Peyer's patch (tissue), 4 donors: ENCODE measurements at places on chromosomes 4 and X. TPM values are rescaled to one million over a fixed set of nuclear protein-coding genes. Genes with fewer than 3 reads are reported as not detected.

GRCh38 chr4:47095884-47096283 lies 64.5 kb downstream of the GABRB1 start:
- DNase-seq, result no peak
- H3K4me1 ChIP-seq, result no peaks in the 10 kb centered on the region

DNA sequence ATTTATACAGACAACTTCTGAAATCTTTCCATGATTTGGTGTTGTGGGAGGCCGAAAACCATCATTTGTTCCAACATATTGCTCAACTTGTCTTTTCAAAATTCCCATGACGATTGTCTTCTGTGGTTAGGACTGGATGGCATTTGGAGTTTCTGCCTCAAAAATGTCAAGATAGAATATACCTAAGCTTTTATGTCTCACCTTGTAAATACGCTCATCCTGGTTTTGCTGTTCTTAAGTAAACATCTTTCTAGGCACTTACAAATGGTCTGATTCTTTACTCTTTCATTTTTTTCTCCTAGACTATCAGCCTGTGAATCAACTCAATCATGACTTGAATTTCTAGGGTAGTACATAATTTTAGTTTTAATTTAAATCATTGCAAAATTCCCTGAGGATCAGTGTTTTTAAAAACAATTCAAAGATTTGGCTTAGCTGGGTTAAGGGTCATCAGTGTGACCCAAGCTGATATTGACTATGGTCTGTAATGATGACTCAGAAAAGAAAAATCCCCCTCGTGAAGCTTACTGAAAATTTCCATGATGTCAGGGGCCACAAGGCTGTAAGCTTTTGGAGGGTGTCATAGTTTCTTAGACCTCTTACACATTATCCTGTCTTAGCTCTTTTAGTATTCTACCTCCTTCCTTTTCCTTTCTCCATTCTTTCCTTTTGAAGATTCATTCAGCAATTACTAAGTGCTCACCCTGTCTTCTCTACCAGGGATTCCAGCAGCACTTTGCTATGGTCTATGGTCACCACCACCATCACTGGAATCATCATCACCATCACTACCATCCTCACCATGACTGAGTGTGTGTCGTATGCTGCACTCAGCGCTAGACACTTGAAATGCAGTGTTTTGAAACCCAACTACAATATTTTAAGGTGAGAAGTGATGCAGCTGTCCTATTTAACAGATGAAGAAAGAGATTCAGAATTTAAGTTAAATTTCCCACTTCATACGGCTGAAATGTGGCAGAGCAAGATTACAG lies 124.4 kb downstream of the CPE start:
- H3K27me3 ChIP-seq, result no peaks in the 10 kb centered on the region
- no peak overlapping the region for H3K4me3 ChIP-seq
- no peaks in the 10 kb centered on the region for H3K36me3 ChIP-seq
- H3K4me1 ChIP-seq, result no peaks in the 10 kb centered on the region
- no peak overlapping the region for H3K27ac ChIP-seq

- no peaks in the 10 kb centered on the region for H3K36me3 ChIP-seq
- DNase-seq, result no peak
- H3K27ac ChIP-seq, result no peak overlapping the region
- H3K4me1 ChIP-seq, result no peaks in the 10 kb centered on the region
- no peaks in the 10 kb centered on the region for H3K27me3 ChIP-seq
Observed at GRCh38 chr4:22850055-22850454, 157.3 kb downstream of the GBA3 start.

- peak; percentile 38 for DNase-seq
- H3K27ac ChIP-seq, result peak overlapping the region; percentile 22
- no peak overlapping the region for H3K4me3 ChIP-seq
- H3K27me3 ChIP-seq, result no peaks in the 10 kb centered on the region
- H3K36me3 ChIP-seq, result no peaks in the 10 kb centered on the region
- no peaks in the 10 kb centered on the region for H3K4me1 ChIP-seq
Observed at GRCh38 chrX:19863212-19863856, 24.1 kb downstream of the SH3KBP1 start.

GRCh38 chr4:146450524-146450923 lies 71.2 kb downstream of the SLC10A7 start:
- DNase-seq, result no peak
- H3K27me3 ChIP-seq, result no peaks in the 10 kb centered on the region
- no peak overlapping the region for H3K4me3 ChIP-seq
- no peaks in the 10 kb centered on the region for H3K4me1 ChIP-seq
- no peak overlapping the region for H3K27ac ChIP-seq

GRCh38 chrX:72243472-72243871 lies 4.6 kb upstream of the ERCC6L start:
- DNase-seq, result no peak
- H3K27ac ChIP-seq, result no peak overlapping the region
- no peaks in the 10 kb centered on the region for H3K36me3 ChIP-seq
- no peak overlapping the region for H3K4me3 ChIP-seq
- no peaks in the 10 kb centered on the region for H3K27me3 ChIP-seq

DNA sequence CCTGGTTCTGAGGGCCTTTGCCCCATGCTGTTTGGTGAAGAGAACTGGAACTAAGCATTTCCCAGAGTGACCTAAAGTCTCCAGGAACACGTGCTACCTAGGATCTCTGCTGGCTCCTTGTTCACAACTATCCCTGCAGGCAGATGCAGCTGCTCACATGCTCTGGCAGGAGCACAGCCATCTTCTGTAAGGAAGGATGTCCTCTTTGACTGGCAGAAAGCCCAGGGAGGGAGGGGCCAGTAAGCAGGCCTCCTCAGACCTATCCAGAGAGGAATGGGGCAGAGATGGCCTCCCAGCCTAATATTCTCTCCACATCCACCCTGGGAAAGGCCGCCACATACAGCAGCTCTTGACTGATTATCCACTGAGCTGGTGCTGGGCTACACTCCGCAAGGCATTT lies 142.8 kb upstream of the EOLA2 start:
- H3K27me3 ChIP-seq, result no peaks in the 10 kb centered on the region
- no peak overlapping the region for H3K27ac ChIP-seq
- DNase-seq, result no peak
- no peaks in the 10 kb centered on the region for H3K4me1 ChIP-seq
- H3K36me3 ChIP-seq, result no peaks in the 10 kb centered on the region
- H3K4me3 ChIP-seq, result no peak overlapping the region

Gene RHOXF2B
- not detected for total RNA-seq

Gene DCAF12L2
- total RNA-seq, result not detected

Gene TMEM35A
- not detected for total RNA-seq

Gene TMPRSS11F
- total RNA-seq, result not detected

Gene C4orf51
- total RNA-seq, result not detected

Gene CRLF2
- not detected for total RNA-seq

Gene SLC49A3
- total RNA-seq, result 4.1 TPM

Gene TMPRSS11D
- not detected for total RNA-seq
